ENCODE measurements at places on chromosomes 1 and 21. TPM values are rescaled to one million over a fixed set of nuclear protein-coding genes. Genes with fewer than 3 reads are reported as not detected.

Gene LCE6A
- total RNA-seq: not detected

- no peak for DNase-seq
Observed at GRCh38 chr1:234529095-234529949, 50.3 kb upstream of the TARBP1 start.

DNA sequence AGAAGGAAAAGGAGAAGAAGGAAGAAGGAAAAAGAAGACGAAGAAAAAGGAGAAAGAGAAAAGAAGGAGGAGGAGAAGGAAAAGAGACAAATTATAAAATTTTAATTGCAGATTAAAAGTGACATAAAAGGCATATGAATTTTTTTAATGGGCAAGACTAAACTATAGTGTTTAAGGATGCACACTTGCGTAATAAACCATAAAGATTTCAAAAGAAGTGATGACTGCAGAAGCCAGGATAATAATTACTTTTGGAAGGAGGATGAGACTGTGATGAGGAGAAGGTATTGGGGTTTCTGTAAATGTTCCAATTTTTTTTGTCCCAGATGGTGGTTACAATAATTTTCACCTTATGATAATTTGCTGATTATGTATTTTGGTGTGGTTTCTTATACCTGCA, 243.1 kb upstream of the PKN2 start:
- no peak for DNase-seq

Gene B3GALT6
- total RNA-seq: 11.7 TPM

Gene ADORA1
- total RNA-seq: 0.72 TPM

Gene FNBP1L
- 13.2 TPM for total RNA-seq

DNA sequence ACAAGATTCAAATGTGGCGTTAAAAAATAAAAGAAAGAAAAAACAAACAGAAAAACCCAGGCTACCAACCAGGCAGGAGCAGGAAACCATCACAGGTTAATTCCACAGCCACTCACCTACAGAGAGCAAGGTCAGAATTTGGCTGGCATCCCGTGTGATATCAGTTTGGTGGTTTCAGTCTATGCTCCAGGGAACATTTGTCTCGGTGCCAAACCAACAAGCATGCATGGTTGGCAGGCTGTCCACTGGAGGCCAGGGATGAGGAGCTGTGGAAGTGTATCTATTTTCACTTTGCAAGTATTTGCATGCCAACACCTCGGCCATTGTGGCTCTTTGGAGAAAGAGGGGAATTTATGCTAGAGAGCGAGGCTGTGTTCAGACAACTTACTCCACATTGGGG, 53.1 kb upstream of the PROX1 start:
- DNase-seq: no peak

DNA sequence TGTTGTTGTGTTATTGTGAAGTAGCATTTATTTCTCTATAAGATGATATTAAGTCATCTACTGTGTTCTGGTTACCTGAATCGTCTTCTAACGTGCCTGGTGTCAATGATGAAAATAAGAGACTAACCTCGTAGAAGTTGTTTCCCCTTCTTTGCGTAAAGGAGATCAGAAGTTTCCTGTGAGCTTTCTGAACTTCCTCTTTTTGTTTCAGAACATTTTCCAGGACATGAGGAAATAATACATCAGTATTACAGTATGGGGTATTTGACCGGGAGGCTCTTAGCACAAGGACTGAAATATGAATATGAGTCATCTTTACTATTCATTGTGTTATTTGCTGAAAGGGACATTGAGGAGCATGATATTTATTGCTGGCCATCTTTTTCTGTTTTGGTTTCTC, 1.3 kb downstream of the ST6GALNAC3 start:
- DNase-seq: no peak

- no peak for DNase-seq
Observed at GRCh38 chr1:227299241-227299627, 19.1 kb downstream of the CDC42BPA start.

GRCh38 chr1:201710632-201711597, 118.0 kb upstream of the IPO9 start:
- no peak for DNase-seq

- no peak for DNase-seq
Observed at GRCh38 chr1:225113265-225113664, 183.8 kb downstream of the DNAH14 start.

- no peak for DNase-seq
Observed at GRCh38 chr21:45934554-45934953, 47.0 kb upstream of the COL6A1 start.

Measured in adrenal gland (tissue), 19 donors.